ENCODE measurements at places on chromosomes 7 and 10. TPM values are rescaled to one million over a fixed set of nuclear protein-coding genes. Genes with fewer than 3 reads are reported as not detected.

DNA sequence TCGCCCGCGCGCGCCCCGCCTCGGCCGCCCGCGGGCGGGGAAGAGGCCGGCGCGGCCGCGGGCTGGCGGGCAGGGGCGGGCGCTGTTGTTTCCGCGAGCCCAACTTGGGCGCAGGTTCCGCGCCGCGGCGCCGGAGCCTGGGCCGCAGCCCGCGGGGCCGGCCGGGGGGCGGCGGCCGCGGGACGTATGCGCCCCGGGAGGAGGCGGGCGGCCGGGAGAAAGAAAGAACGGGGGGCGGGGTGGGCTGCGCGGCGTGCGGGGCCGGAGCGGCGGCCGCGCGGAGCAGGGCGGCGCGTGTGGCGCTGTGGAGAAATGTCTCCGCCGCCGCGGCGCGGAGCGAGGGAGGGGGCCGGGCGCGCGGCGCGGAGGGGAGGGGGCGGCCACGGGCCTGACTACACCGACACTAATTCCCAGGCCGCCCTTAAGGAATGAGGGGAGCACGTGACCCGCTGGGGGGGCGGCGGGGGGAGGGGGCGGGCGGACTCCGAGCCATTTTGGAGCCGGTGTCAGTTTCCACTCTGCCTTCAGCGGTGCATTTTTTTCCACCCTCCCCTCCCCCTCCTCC lies at the start of gene BMI1:
Gene BMI1, plus strand, starts transcription at position 509 of the 565 bp plus-strand sequence. CDS start 5,351 bp downstream, outside the sequence.
- H3K4me3 ChIP-seq: peak within 1 kb of the TSS; percentile 85
- H3K27ac ChIP-seq: peak within 1 kb of the TSS; percentile 92
- peak; percentile 57 for DNase-seq
- H3K36me3 ChIP-seq: peaks cover 26% of the 10 kb centered on the region

DNA sequence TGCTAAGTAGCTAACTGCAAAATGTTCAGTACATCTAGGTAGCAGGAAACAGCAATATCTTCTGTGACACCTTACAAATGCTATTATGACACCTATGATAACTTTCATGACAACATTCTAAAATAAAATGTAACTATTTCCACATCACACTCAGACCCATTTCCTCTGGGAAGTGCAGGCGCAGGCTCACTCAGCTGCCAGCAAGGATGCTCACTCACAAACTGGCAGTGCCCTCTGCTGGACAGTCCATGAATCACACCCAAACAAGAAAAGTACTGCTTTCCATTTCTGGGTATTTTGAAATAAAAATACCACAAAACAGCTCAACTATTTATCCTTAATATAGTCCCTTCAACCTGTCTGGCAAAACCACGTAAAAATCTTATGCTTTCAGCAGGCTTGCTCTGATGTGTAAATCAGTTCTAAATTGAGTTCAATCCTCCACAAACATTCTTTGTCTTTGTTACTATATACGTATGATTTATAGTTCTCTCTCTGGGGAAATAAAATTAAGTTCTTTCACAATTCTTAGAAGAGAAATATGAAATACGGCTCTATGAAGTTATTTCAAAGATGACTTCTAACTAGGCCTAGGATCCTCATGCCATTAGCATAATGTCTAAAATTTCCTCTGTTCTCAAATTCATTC lies 176.6 kb downstream of the PARD3 start:
- H3K27ac ChIP-seq: no peak overlapping the region
- no peak overlapping the region for H3K4me3 ChIP-seq
- H3K36me3 ChIP-seq: no peaks in the 10 kb centered on the region

GRCh38 chr10:126857178-126857806 lies 47.9 kb upstream of the DOCK1 start:
- H3K27ac ChIP-seq: no peak overlapping the region
- no peaks in the 10 kb centered on the region for H3K36me3 ChIP-seq
- no peaks in the 10 kb centered on the region for H3K4me1 ChIP-seq
- no peak overlapping the region for H3K4me3 ChIP-seq
- no peak for DNase-seq

GRCh38 chr10:61941202-61941681 lies 39.7 kb downstream of the ARID5B start:
- DNase-seq: no peak
- H3K27ac ChIP-seq: peak overlapping the region; percentile 92
- no peak overlapping the region for H3K4me3 ChIP-seq
- peaks cover 81% of the 10 kb centered on the region for H3K4me1 ChIP-seq

GPR37 gene
- not detected for total RNA-seq

MYL10 gene
- total RNA-seq: not detected

- H3K4me3 ChIP-seq: no peak overlapping the region
- no peaks in the 10 kb centered on the region for H3K36me3 ChIP-seq
- no peak for DNase-seq
- H3K27ac ChIP-seq: no peak overlapping the region
Measured at GRCh38 chr10:1611936-1612550, 125.3 kb downstream of the ADARB2 start.

- H3K27ac ChIP-seq: no peak overlapping the region
- peaks cover 3% of the 10 kb centered on the region for H3K27me3 ChIP-seq
- H3K4me1 ChIP-seq: no peaks in the 10 kb centered on the region
- no peak overlapping the region for H3K4me3 ChIP-seq
- DNase-seq: no peak
Measured at GRCh38 chr7:158185653-158186052, 402.0 kb downstream of the PTPRN2 start.

- peaks cover 3% of the 10 kb centered on the region for H3K27me3 ChIP-seq
- no peak for DNase-seq
- peaks cover 4% of the 10 kb centered on the region for H3K36me3 ChIP-seq
- peaks cover 25% of the 10 kb centered on the region for H3K4me1 ChIP-seq
Measured at GRCh38 chr10:46033602-46034011, 3.2 kb upstream of the NCOA4 start.

GRM3 gene
- total RNA-seq: not detected

- H3K4me3 ChIP-seq: no peak overlapping the region
- no peaks in the 10 kb centered on the region for H3K36me3 ChIP-seq
- H3K27ac ChIP-seq: no peak overlapping the region
- H3K27me3 ChIP-seq: peaks cover 8% of the 10 kb centered on the region
- no peak for DNase-seq
- H3K4me1 ChIP-seq: no peaks in the 10 kb centered on the region
Measured at GRCh38 chr10:1393481-1393880, 337.3 kb downstream of the WDR37 start.

GRCh38 chr10:19826712-19827111 lies 10.5 kb downstream of the PLXDC2 start:
- no peaks in the 10 kb centered on the region for H3K27me3 ChIP-seq
- no peaks in the 10 kb centered on the region for H3K36me3 ChIP-seq
- H3K27ac ChIP-seq: no peak overlapping the region
- H3K4me1 ChIP-seq: no peaks in the 10 kb centered on the region

IKZF5 gene
- 14.6 TPM for total RNA-seq

DNA sequence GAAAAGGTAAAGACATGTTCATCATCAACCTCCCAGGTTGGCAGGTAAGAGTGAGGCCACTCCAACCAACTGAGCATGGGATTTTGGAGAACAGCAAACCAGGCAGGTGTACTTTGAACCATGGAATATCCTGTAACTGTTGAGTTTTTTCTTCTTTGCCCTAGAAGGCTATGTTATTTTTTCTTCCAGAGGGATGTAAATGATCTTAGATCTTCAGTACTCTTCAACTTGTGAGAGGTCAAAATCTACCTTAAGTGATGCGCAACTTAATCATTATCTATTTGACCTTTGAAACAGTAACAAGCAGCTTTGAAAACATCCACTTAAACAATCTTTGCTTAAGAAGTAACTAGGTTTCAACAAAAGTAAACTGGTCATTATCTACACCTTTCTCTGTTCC lies at the start of gene CUBN:
Gene CUBN, minus strand, starts transcription at position 71 of the 400 bp plus-strand sequence. Its CDS starts 46 bp downstream, at position 25.
- H3K27me3 ChIP-seq: no peaks in the 10 kb centered on the region
- no peaks in the 10 kb centered on the region for H3K36me3 ChIP-seq
- peaks cover 14% of the 10 kb centered on the region for H3K4me1 ChIP-seq
- no peak for DNase-seq

MRM2 gene
- 28.6 TPM for total RNA-seq

DNA sequence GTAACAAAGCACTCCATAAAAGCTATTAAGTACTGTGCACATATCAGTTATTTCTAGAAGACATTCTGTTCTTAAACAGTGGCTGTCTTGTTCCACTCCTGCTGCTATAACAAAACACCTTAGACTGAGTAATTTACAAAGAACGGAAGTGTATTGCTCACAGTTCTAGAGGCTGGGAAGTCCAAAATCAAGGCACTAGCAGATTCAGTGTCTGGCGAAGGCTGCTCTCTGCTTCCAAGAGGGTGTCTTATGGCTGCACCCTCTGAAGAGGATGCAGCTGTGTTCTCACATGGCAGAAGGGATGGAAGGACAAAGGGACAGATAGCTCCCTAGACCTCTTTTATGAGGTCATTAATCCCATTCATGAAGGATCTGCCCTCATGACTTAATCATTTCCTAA lies 424.2 kb upstream of the ZMIZ1 start:
- peaks cover 5% of the 10 kb centered on the region for H3K27me3 ChIP-seq
- H3K27ac ChIP-seq: no peak overlapping the region
- H3K36me3 ChIP-seq: no peaks in the 10 kb centered on the region
- H3K4me3 ChIP-seq: no peak overlapping the region
- no peak for DNase-seq

TAC1 gene
- total RNA-seq: not detected

- H3K27me3 ChIP-seq: no peaks in the 10 kb centered on the region
- H3K4me1 ChIP-seq: peaks cover under 1% of the 10 kb centered on the region
- no peak for DNase-seq
- H3K36me3 ChIP-seq: no peaks in the 10 kb centered on the region
- H3K4me3 ChIP-seq: no peak overlapping the region
- H3K27ac ChIP-seq: no peak overlapping the region
Measured at GRCh38 chr10:70809011-70809611, 6.6 kb upstream of the SGPL1 start.
